Mesothelial cell of epicardium (in vitro differentiated cells): ENCODE measurements at places on chromosomes 12 and 14. TPM values are rescaled to one million over a fixed set of nuclear protein-coding genes. Genes with fewer than 3 reads are reported as not detected.

GRCh38 chr14:90965765-90966164, 94.7 kb downstream of the RPS6KA5 start:
- peaks cover 3% of the 10 kb centered on the region for H3K36me3 ChIP-seq
- DNase-seq = no peak
- peaks cover 20% of the 10 kb centered on the region for H3K4me1 ChIP-seq

GRCh38 chr14:20328705-20329104, 4.4 kb downstream of the CCNB1IP1 start:
- H3K27ac ChIP-seq = no peak overlapping the region
- peaks cover 25% of the 10 kb centered on the region for H3K4me1 ChIP-seq
- no peak for DNase-seq
- no peak overlapping the region for H3K4me3 ChIP-seq
- peaks cover 11% of the 10 kb centered on the region for H3K36me3 ChIP-seq

ARHGEF40 gene
- 83.2 to 96.2 TPM (median 83.5 TPM) in 3 replicates for total RNA-seq

PLA2G1B gene
- not detected in 3 replicates for total RNA-seq
